ENCODE measurements at places on chromosomes 5 and 9.

GRCh38 chr5:61779743-61780142 is 447.7 kb downstream of the ZSWIM6 start:
- DNase-seq = no peak

- DNase-seq = peak; percentile 14
These were observed 192.1 kb upstream of the DMRT1 start for GRCh38 chr9:649128-650074.

GRCh38 chr5:82422751-82423181 is 144.6 kb upstream of the RPS23 start:
- DNase-seq = no peak

DNA sequence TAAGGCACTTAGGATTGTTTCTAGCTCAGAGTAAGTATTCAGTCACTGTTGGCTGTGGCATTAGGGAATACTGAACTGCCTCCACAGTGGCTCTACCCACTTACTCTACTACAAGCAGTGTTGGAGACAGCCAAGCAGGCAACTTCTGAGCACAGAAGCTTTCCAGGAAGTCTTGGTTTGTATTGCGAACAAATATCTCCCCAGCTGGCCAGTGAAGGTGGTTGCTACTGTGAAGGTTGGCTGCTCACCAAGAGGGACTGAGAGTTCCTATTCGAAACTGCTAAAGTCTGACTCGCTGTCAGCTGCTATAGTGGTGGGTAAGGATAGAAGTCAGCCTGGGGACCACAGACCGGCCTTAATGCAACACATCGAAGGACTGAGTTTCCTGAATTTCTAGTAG is 319.1 kb downstream of the KIF4B start:
- no peak for DNase-seq

GRCh38 chr9:21624675-21625644 is 142.8 kb upstream of the IFNE start:
- no peak for DNase-seq

Data from NCI-H526 treated with DMSO at 0.1 percent for 48 hours (cell line).